ENCODE measurements at places on chromosomes 6 and 20.

DNA sequence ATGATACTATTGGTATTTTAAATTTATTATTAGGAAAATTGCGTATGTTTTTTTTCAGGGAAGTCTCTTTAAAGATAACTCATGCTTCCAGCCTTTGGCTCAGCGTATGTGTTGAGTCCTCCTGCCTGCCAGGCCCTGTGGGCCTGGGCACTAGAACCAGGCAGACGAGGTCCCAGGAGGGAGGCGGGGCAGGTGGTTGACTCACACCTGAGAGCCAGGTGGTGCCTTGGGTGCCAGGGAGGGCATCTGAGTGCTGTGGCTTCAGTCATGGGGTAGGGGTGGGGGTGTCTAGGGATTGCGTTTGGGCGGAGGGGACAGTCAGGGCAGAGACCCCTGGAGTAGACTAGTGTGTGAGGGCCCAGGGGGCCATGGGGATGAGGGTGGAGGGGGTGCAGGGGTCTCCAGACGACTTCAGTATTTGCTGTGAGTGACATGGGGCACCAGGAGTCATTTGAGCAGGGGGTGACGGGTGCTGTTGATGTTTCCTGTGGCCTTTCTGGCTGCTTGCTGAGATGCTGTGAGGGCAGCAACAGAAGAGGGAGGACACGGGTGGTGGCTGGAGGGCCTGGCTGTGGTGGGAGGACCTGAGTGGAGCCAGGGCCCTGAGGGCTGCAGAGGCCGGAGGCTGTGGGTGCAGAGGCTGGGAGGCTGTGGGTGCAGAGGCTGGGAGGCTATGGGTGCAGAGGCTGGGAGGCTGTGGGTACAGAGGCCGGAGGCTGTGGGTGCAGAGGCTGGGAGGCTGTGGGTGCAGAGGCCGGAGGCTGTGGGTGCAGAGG lies 14.8 kb upstream of the ADRM1 start:
- DNase-seq = no peak

GRCh38 chr20:37759052-37759553 lies 65.3 kb downstream of the CTNNBL1 start:
- no peak for DNase-seq

DNA sequence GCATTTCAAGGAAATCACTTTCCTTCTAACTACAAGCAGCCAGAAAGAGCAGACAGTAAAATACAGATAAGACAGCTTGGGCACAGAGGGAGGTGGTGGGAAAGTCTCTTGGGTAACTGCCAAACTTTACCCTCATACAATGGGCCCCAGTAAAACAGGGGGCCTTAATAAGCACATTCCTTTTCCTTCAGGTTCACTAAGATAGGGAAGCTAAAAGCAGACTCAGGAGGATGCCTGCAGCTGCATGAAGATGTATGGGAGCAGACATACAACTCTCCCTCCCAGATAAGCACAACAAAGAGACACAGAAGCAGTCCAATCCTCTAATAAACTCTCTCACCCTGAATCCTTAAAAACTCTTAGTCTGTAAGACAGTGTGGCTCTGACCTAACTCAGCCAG lies 49.0 kb downstream of the SIM1 start:
- no peak for DNase-seq

GRCh38 chr20:52313341-52313963 lies 121.9 kb upstream of the ZFP64 start:
- DNase-seq = no peak

DNA sequence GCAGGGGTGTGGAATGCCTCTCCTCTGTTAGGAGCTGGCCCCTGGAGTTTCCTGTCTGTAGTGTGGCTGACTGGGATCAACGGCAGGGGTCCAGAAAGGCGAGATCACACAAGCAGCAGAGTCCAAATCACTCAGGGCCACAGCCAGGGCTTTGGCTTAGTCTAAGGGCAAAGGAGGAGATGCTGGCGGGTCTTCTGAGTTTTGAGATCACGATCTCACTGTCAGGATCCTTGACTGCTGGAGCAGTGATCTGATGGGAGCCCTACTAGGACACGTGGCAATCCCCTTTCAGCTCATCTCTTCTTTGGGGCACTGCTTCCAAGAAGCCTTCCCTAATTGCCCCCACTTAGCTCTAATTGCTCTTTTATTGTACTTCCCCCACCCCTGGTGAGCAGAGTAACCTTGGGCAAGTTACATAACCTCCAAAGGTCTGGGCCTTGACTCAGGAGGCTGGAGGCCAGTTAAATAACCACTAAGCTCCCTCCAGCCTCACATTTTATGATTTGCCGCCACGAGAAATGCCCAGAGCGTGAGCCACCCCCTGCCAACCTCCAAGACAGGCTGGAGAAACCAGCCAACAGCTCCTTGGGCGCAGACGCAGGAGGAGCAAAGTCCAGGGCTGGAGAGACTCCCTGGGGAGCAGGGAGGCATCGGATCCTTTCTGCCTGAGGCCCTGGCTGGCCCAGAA lies 12.0 kb downstream of the KCNK5 start:
- no peak for DNase-seq

DNA sequence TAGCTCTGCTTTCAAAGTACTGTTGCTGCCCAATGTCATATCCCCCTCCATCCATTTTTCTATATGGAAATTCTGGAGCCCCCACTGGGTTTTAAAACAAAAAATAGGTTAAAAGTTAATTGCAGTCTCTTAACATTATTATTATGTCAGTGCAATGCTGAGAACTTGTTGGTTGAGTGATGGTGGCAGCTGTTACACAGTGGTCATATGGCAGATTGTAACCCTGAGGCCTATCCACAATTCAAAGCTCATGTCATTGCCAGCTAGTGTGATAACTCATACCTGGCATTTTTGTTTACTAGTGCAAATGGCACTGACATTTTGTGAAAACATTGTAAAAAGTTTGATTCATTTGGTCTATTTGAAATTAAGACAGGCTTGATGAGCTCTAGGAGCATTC lies 305.7 kb upstream of the FLRT3 start:
- DNase-seq = no peak

- no peak for DNase-seq
Observed at GRCh38 chr6:15283986-15284361, 38.1 kb downstream of the JARID2 start.

- no peak for DNase-seq
Observed at GRCh38 chr6:58113960-58114359, 796.5 kb downstream of the PRIM2 start.

GRCh38 chr20:4972506-4973251 lies 28.6 kb downstream of the SLC23A2 start:
- no peak for DNase-seq

DNA sequence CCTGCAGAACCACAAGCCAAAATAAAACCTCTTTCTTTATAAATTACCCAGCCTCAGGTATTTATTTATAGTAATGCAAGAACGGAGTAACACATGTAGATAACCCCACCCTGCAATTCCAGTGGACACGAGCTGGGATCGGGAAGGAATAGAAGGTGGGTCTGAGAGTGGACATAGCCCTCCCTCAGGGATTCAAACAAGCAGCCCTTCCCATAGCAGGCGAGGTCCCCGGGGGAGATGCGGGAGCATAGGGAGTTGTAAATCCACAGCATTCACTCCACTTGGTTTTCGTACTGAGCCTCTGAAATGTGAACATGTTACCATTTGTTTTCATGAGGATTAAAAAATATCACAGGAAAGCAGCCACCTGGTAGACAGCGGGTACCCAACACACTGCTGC lies 312.6 kb downstream of the CDH4 start:
- no peak for DNase-seq

All from stimulated activated CD8-positive, alpha-beta memory T cell treated with anti-CD3 and anti-CD28 coated beads, Interleukin-7, amount 100 ng/mL, for 1 hour (primary cell).